ENCODE measurements at places on chromosomes 4 and X.

DNA sequence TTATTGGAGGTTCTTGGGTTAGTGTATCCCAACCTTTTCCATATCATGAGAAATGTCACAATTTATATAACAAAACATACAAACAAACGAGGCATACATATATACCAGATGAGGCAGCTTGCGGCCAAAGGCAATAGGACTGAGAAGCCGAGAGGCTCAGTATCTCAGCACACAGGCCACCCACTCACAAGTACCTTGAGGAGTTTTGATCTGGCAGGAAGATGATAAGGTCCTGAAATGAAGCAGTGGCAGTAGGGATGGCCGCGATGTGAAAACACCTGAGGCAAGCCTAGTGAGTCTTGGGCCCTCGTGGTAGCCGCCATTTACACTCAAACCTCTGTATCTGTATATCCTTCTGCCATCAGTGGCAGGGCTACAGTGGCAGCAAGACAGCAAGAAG is 55.3 kb upstream of the PRPS1 start:
- no peak for DNase-seq

GRCh38 chrX:107730991-107731766 is 44.4 kb downstream of the TSC22D3 start:
- no peak for DNase-seq

DNA sequence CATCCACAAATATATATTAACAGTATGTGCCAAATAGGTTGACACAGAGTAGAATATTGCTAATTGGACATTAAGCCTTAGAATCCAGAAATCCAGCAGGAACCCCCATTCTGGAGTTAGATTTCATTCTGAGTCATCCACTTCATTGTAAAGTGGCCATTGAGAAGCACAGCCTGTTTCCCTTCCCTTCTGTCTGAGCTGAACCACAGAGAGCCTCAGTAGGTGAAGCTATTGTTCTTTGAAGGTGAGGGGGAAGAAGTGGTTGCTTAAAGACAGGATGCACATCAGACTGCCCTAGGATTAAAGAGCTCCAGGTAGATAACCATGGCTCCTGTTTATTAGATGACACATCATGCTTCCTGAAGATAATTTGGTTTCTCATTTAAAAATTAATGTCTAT is 30.6 kb upstream of the MCF2 start:
- DNase-seq = peak; percentile 22

DNA sequence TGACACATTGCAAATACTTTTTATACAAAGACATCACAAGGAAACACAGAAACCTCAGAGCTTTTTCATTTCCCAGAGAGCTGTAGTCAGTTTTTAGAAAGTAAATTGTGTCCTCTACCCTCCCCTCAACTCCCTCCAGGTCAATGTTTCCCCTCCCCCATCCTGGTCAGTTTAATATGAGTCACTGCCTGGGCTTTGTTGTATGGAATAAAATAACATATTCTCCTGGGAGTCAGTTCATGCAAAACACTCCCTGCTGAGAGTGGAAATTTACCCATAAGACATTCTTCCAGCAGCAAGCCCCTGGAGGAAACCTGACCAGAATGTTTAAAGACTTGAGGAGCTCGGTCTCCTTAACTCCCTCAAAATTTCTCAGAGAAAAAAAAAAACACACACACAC is 270.1 kb upstream of the LDB2 start:
- DNase-seq = no peak

- no peak for DNase-seq
Measured at GRCh38 chr4:155403886-155404285, 27.1 kb upstream of the MAP9 start.

DNA sequence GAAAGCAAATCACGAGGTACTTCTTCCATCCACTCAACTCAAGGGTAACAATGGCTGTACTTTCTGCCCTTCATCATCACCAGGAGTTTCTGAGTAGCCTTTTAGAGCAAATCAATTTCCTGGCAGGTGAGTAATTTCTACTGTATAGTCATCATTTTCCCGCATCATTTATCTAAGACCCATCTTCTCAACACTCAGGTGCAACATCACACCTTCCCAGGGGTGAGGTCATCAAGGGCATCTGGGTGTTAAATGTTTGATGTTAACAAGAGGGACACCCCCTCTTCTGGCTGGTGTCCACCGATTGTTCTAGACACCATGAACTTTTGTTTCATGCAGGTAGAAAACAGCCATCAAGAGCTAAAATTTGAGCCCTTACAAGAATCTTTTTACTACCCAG is 313.4 kb upstream of the MAGEB2 start:
- DNase-seq = no peak

GRCh38 chr4:173855015-173855414 is 325.0 kb upstream of the HAND2 start:
- no peak for DNase-seq

DNA sequence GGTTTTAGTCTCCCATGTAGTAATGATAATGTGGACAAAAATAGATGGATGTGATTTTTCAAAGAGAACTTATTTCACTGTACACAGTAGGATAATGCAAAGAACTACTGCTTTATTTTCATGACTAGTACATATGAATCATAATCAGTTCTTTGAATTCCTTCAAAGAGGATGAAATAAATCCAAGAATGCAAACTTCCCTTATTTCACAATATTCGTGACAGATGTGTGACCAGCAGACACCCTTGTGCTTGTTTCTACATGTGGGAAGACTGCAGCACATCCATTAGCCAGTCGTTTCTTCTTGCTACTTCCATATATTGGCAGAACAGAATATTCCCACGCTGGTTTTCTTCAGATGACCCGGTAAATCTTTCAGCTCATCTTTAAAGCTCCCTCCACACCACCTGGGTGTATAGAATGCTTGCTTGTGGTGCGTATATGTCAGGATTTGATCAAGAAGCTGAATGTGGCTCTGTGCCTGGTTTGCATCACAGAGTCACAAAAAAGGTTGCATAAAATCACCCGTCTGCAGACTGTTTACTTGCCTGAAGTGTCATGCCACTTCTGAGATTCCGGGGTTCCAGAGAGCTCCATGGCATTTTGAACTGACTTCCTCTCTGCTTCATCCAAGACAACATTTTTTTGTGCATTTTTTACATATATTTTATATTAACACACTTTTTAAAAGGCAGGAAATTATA is 47.7 kb upstream of the FAT4 start:
- no peak for DNase-seq

GRCh38 chr4:123259676-123260646 is 136.6 kb upstream of the SPRY1 start:
- no peak for DNase-seq

DNA sequence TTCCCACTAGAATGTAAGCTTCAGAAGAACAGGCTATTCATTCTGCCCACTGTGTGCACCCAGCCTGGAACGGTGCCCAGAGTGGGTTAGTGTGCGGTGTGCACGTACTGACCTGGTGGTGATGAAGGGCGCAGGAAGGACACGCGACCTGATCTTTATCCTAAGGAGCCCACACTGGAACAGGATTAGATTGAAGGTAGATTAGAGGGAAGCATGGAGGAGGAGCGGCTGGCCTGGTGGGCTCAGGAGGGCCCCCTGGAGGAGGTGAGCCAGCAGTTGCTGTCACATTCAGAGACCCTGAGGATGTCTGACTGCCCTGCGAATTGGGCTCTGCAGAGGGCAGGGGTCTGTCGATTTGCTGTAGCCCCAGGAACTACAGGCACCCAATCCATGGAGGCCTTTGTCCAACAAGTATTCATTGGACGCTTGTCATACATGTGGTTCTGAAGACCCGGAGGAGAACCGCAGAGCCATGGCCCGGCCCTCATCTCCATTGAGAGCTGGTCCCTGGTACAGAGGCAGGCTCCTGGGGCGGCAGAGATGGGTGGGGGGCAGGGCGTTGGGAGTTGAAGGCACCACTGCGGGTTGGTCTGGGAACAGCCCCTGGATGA is 73.2 kb downstream of the HTRA3 start:
- DNase-seq = no peak

DNA sequence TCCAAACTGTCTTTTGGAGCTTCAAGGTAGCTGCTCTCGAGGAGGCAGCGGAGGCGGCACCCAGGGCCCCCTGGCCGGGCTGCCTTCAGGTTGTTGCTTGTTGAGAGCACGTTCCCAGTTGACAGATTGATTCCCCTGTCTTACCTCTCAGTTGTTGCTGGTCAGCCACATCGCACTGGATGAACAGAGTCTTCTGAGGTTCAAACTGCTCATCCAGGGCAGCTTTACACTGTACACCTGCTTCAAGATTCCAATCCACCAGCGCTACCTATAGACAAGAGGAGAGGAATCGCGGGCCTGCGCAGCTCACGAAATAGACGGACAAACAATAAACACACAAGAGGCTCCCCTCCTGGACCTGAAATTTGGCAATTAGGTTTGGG is 497 bp downstream of the HPGD start:
- peak; percentile 38 for DNase-seq

GRCh38 chr4:23374259-23374658 is 515.6 kb downstream of the PPARGC1A start:
- no peak for DNase-seq

DNA sequence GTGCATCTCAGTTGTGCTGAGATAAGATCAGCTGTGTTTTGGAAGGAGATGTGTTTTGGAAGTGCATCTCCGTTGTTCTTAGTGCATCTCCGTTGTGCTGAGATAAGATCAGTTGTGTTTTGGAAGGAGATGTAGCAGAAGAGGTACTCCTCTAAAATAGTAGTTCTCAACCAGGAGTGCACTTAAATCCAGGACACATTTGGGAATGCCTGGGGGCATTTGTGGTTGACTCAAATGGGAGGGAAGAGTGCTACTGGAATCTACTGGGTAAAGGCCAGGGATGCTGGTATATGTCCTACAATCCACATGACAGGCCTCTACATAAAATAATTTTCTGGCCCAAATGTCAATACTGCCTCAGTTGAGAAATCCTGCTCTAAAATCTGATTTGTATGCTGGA is 70.8 kb upstream of the CHRDL1 start:
- no peak for DNase-seq

DNA sequence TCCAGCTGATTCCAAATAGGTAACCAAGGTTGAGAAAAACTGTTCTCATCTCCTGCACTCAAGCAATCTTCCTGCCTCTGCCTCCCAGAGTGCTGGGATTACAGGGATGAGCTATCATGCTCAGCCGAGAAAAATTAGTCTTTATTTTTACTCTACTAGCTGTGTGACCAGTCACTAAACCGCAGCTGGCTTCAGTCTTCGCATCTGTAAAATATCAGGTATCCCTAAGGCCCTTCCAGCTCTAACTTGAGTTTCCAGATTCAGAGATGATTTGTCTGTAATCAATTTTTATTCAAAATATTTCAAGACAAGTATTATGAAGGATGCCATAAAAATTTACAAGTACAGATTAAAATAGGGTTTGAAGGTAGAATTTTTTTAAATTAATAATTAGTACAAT is 3.5 kb downstream of the ADH6 start:
- DNase-seq = no peak

GRCh38 chr4:20251796-20252655 is at the start of gene SLIT2:
TSS of gene SLIT2 (plus strand) at chr4:20251905. CDS start at chr4:20253816, 1,911 bp downstream.
- peak; percentile 35 for DNase-seq

DNA sequence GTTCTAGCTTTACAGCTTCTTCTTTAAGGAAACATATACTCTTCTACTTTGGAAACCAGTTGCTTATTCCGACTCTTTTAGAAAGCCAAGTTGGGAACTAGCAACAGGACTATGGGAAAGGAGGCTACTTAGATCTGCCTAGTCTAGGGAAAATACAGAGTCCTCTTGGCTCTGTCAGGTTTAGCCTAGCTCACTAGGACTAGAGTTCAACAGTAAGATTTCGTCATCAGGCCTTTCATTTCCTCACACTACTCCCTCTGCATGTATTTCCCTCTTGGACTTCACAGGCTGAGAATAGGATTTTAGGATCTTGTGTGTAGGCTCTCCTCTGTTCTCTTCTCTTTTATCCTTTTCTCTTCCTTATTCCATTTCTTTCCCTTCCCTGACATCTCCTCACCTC is 409.8 kb downstream of the AR start:
- no peak for DNase-seq

DNA sequence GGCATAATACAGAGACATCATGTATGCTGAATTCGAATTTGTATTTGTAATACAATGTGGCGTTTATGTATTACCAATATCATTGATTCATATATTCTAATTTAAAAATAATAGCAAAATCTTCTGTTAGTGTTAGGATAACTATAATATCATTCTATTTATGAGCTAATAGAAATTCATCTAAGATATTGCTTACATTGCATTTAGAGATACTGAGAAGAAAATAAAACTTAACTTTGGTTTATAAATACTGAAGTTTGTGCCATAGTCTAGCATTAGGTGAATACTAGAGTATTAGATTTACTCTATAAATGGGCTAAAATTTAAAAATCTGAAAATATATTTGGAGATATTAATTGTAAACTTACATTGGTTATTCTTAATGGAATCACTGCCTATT is 1590.6 kb downstream of the PCDH18 start:
- DNase-seq = no peak

- no peak for DNase-seq
Measured at GRCh38 chrX:47313056-47313455, 57.3 kb upstream of the ZNF157 start.

DNA sequence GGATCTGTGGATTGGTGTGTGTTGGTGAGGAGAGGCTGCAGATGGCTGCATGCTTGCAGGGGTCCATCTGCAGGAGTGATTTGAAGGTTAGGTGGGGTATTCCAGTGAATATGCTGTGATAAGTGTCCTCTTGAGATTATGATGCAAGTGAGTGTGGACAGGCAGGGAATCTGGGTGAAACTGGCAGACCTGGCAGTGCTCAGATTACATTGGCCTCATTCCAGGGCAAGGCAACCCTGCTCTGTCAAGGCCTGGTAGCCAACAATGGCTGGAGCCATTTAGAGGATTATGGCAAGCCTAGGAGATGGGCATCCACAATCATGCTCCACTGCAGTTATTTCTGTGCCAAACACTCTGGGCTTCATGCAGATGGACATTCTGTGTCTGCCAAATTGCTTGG is 113.9 kb downstream of the RTL3 start:
- DNase-seq = no peak

GRCh38 chr4:86831262-86832130 is 17.7 kb downstream of the SLC10A6 start:
- no peak for DNase-seq

- no peak for DNase-seq
Measured at GRCh38 chrX:46653482-46653881, 79.9 kb downstream of the CHST7 start.

GRCh38 chrX:77276742-77277141 is 170.4 kb upstream of the FGF16 start:
- DNase-seq = no peak

GRCh38 chr4:95643627-95644026 is 94.9 kb upstream of the UNC5C start:
- DNase-seq = no peak

DNA sequence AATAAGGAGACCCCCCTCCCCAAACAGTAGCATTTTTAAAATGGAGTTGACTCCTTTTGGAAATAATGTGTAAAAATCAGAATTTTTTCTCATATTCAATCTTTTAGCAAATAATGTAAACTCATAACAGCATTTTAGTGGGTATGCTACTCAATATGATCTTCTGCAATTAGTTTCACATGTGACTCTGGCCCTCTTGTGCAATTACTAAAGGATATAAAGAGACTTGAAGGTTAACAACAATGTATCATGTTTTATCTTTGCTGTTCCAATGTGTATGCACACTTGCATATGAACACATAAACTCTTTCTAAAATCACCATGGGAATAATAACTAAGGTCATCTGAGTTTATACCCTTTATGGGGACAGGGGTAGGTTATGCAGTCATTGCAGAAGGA is 39.9 kb upstream of the RXFP1 start:
- no peak for DNase-seq
